IPS DF 6.9 (cell line): ENCODE measurements at places on chromosomes 4 and X.

DNA sequence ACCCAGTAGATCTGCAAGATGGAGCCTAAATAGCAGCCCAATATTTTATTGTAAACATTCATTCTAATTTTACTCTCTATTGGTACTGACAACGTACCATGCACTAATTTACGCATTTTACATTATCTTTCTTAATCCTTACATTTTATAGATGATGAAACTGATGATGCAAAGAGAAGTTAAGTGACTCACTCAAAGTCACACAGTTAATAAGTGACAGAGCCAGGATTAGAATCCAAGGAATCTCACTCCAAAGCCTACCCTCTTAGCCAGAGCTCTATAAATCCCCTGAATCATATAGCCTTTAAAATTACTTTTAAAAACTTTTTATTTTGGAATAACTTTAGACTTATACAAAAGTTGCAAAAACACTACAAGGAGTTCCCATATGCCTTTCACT lies 37.6 kb downstream of the PHKA1 start:
- no peak for DNase-seq

- no peak for DNase-seq
Observed at GRCh38 chrX:15344106-15344505, 8.8 kb upstream of the PIGA start.

DNA sequence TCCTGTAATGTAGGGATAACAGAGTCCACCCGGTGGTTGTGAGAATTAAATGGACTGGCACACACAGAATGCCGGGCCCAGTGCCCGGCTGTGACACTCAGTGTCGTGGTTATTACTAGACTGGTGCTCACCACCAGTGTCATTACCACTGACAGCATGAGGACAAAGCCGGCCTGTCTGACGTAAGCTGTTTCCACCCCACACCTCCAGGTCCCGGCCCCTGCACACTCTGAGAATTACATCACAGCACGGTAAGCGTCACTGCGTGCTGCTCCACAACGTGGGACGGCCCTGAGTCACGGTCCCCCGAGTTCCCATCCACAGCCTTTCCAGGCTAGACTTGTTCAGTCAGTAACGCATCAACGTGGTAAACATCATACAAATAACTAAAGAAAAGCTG lies 22.9 kb downstream of the FAT1 start:
- DNase-seq: no peak

GRCh38 chr4:53510321-53510720 lies 81.0 kb downstream of the LNX1 start:
- DNase-seq: no peak

DNA sequence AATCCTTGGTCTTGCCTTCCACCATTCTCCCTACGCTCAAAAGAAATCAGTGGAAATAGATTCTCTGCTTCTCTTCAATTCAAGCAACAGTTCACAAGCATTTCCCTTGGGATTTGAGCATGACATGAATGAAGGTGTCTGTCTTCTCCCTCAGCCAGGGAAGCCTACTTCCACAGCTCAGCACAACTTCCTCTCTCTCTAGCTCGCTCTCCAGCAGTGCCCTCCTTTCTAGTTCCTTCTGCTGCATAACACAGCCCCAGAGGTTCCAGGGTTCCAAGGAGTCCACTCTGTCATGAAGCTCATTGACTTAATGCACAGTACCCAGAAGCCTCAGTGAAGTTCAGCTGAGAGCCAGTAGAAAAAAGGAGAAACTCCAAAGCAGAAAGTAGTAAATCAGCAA lies 81.3 kb downstream of the PLS3 start:
- DNase-seq: no peak

DNA sequence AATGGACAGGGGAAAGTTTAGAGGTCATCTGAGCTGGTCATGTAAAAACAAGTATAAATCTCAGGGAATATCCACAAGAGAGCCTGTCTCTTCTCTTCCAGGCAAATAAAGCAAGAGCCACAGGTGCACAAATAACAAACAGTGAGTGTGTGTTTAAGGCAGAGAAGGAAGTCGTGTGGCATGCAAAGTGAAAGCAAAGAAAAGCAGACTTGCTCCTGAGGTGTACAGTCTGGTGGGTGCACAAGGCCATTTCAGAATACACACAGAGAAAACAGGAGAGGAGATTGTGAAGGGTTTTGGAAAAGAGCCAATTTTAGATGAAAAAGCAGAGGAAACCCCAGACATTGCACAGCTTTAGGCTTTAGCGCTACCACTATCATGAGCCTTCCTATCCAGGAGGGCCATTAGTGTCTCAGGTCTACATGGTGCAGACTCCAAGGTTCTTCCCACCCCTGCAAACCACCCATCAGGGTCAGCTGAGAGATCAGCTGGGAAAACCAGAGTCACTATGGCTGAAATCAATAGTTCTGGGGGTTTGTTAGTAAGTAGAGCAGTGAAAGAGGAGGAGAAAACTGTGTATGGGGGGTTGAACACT lies 355.8 kb downstream of the KLHL4 start:
- DNase-seq: no peak

- no peak for DNase-seq
Observed at GRCh38 chr4:32477518-32477917, 1757.3 kb downstream of the PCDH7 start.

- DNase-seq: no peak
Observed at GRCh38 chr4:142083264-142083663, 446.9 kb downstream of the IL15 start.

DNA sequence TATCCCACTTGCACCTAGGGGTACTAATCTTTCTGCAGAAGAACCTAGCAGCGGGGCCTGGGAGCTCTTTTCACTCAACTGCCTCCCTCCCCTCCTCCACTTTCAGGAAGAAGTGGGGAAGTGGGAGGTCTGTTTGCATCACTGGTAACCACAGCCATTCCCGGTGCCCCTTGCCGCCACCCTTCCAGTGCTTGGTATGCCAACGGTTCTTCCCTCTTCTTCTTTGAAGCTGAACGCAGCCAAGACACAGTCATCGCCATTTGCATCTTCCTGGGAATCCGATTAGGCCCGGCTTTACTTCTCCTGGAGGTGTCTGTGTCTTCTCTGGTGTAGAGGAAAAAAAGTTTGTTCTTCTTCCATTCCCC lies 47.2 kb upstream of the RBPJ start:
- no peak for DNase-seq
